ENCODE measurements at places on chromosomes 16 and 17. TPM values are rescaled to one million over a fixed set of nuclear protein-coding genes. Genes with fewer than 3 reads are reported as not detected.

The NPIPA5 gene
- total RNA-seq = 0.99 TPM

DNA sequence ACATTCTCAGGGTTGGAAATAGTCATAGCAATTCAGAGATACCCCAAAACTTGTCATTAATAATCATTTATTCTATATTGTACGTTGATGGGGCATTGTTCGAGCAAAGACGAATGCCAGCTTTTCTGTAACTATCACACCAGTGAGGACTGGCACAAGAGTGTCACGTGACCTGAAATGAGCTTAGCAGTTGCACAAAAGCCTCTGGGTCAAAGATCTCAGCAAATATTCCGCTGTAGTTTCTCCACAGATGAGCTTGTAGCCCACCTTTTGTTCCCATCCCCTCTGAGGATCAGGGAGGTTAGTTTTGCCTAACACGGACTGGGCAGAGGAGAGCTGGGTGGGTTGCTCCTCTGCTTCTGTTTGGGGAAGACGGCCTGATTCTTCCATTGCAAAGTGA lies 18.2 kb downstream of the IRX3 start:
- no peak for DNase-seq

DNA sequence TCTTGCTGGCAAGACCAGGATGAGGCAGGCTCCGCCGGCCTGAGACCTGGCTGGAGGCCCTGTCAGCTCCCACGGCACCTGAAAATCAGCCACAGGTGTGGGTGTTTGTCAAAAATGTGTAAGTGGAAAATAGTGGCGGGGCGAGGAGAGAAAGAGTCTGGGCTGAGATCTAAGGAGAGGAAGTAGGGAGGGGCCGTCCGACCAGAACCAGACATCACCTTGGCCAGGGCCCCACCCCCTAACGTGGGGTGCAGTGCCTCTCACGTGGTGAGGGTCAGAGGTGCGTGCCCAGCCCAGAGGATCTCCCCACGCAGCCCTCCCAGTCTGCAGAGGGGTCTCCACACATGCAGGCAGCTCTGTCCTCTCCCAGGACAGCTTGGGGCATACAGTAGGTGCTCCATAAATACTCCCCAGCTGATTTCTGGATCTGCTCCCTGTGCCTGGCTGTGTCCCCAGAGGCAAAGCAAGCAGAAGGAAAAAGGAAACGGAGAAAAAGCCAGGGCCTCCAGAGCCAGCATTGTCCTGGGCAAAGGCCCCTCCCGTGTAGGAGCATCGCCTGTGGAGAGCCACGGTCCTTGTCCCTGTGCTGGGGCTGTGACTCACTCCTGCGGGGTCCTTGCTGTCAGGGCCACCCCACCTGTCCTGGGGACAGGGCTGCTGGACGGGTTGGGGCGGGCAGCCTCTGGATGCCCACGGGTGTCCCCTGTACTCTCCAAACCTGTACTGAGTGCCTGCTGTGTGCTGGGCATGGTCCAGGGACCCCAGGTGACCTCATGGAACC lies 16.7 kb downstream of the ZFPM1 start:
- DNase-seq = no peak

- DNase-seq = no peak
These were observed 64.8 kb upstream of the KSR1 start for GRCh38 chr17:27391427-27391826.

GRCh38 chr17:81966343-81967243 lies 5.6 kb upstream of the NOTUM start:
- DNase-seq = no peak

DNA sequence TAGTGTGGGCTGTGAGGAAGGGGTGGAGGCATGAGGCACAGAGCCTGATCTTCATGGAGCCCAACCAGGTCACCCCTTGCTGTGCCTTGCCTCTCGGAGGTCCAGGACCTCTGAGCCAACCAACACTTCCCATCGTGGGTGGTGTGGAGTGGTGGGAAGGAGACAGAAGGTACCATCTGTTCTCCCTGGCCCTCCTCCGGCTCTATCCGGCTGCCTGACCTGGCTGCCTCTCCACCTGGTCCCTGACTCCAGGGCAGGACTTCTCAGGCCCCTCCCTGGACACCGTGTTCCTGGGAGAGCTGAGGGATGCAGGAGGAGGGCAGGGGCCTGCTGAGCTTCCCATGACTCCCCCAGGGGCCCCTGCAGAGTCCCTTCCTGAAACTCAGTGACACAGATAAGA lies 3.9 kb downstream of the PDK2 start:
- no peak for DNase-seq

The ENPP7 gene
- total RNA-seq = not detected

- DNase-seq = peak; percentile 77
These were observed 621 bp downstream of the CEP95 start for GRCh38 chr17:64507413-64507782.

The CTRB1 gene
- total RNA-seq = not detected

The G6PC3 gene
- total RNA-seq = 25.2 TPM

The C16orf74 gene
- 9.8 TPM for total RNA-seq

- DNase-seq = no peak
These were observed 15.3 kb downstream of the ENGASE start for GRCh38 chr17:79089720-79090442.

DNA sequence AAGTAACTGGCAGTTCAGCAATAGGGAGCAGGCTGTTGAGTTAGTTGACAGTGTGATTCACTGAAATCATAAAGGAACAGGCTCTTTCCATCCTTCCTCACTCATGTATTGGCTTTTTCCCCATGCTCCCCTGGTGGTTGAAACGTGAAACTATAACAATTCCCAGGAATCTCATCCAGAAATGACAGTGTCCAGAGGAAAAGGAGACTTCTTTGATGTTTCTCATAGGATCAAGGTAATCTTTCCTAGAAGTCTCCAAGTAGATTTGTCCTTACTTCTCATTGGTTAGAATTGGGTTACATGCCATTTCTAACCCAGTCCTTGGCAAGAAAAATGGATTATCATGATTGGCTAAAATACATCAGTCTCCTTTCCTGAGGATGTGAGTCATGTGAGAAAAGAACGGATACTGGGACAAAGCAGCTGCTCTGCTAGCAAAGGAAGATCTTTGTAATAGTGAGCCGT lies 14.4 kb downstream of the TTC19 start:
- DNase-seq = peak; percentile 93

The RGS11 gene
- 0.20 TPM for total RNA-seq

GRCh38 chr16:85473323-85473722 lies 139.8 kb upstream of the GSE1 start:
- no peak for DNase-seq

DNA sequence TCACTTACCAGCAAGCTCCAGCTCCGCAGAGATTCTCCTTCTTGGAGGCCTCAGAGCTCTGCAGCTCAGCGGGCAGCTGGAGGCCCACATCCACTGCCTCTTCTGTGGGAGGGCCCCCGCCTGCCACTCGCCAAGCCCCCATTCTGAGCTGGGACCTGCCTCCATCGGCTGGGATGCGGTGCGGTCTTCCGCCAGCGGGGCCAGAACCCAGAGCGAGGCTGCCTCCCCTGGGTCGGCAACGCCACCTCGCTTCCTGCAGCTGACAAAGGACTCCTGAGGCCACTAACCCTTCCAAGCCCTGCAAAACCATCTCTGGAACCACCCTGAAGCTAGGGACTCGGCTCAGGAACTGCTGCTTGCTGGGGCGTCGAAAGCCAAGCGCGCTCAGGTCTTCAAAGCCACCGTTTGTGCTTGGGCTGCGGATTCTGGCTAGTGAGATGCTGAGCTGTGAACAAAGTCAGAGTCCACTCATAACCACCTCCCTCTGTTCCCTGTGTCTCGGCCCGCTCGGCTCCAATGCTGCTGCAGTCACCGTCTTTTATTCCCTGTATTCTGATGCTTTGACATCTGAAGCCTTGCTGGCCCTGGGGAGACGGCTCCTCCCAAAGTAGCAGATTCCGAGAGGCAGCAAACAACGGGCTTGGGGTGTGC lies 174.3 kb downstream of the ENGASE start:
- no peak for DNase-seq

DNA sequence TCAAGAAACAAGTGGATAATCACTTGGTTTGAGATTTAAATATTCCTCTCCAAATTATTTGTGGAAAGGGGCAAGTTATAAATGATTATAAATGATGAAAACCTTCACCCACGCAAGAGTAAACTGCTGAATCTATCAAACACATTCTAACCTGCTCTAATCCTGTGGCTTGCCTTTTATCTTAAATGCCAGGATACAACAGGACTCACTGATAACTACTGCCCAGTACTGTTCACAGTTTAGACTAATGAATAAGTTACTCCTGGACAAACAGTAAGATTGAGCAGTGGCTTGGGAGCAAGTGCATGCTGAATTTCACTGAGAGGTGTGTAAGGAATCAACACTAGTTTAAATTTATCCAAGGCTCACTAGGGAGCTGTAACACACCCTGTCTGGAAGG lies 31.1 kb downstream of the IGF2BP1 start:
- DNase-seq = no peak

Data from lung microvascular endothelial cell (primary cell).